ENCODE measurements at places on chromosomes 1 and 21.

DNA sequence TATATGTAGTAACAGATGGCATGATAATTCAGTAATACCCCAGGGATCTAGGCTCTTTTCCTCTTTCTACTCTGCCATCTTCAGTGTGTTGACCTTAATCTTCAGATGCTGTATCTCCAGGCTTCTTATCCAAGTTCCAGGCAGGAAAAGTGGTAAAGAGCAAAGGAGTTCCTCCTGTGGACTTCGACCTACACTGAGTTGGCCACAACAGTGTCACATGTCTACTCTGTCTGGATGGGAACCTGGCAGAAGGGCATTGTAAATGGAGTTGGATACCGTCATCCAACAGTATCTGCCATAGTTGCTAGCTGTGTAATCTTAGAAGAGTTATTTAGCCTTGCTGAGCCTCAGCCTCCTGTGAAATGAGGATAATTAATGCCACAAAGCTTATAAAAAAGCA lies 21.9 kb downstream of the IL23R start:
- DNase-seq = no peak

GRCh38 chr1:29237852-29238619 lies 1.7 kb downstream of the PTPRU start:
- no peak for DNase-seq

- DNase-seq = no peak
Measured at GRCh38 chr1:111653709-111654108, 34.1 kb downstream of the RAP1A start.

DNA sequence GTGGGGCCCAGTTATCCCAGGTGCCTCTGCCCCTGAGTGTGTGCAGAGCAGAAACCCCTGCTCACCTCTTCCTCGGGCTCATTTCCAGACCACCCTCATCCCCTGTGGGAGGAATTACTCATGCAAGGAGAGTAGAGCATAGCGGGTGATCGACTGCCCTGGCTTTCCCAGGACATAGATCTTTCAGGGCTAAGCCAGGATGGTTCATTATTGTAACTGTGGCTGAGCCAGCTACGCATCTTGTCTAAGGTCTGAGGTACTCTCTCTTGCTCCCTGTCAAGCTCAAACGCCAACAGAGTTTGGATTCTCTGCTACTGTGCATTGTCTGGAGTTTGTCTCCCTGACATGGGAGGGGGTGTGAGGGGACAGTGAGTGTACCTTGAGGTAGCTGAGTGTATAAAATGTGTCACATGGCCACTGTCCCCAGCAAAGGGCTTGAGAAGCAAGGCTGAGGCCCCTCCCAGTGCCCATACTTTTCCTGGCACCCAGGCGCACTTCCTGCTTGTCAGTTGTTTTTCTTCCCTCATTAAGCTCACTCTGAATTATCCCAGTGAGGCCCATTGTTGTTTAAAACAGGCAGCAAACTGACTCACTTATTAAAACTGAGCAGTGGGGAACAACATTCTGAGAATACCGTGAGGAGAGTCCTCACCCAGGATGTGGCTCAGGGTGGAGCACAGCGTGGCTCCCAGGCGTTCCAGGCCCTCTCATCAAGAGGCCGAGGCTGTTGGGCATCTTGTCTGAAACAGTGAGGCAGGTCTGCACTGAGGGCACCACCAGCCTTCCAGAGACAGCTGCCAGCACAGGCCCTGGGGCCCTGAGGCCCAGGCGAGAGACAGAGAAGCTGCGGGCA lies 92.9 kb downstream of the LAMC2 start:
- DNase-seq = no peak

GRCh38 chr21:44058652-44058964 lies 46.5 kb downstream of the TRAPPC10 start:
- DNase-seq = no peak

GRCh38 chr1:44677201-44677766 lies 2.8 kb downstream of the ARMH1 start:
- DNase-seq = no peak

- peak; percentile 54 for DNase-seq
Measured at GRCh38 chr1:29793101-29793546, 556.8 kb downstream of the PTPRU start.

DNA sequence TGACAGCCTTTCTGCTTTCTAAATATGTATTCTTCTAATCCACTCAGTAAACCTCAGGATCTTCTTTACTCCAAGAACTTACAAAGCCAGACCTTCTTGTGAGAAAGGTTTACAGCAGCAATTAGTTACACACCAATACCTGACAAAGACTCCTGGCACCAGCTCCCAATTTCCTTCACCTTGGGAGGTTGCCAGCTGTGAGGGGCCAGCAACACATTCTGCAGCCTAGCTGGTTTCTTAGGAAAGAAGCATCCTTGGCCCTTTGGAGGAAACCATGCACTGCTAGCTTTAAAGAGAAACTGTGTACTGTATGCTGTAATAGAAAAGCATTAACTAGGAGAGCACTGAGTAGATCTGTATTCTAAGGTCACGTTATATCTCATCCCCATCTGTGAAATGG lies 10.8 kb downstream of the FYB2 start:
- DNase-seq = no peak

DNA sequence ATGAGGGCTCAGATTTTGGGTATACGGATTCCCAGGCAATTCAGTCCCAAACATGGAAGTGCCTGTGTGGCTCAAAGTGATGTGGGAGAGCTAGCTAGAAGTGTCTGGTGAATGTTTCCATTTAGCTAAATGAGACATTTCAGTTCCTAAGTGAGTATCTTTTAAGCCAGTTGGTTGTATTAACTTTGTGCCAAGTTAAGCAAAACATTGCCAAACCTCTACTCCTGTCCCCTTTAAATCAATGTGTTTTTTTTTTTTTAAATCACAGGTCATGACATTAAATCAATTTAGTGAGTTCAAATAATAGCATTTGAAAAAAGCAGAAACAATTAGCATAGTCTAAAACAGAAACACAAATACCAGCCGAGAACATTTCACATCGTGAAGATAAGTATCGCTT lies 230.1 kb downstream of the ASTN1 start:
- no peak for DNase-seq

DNA sequence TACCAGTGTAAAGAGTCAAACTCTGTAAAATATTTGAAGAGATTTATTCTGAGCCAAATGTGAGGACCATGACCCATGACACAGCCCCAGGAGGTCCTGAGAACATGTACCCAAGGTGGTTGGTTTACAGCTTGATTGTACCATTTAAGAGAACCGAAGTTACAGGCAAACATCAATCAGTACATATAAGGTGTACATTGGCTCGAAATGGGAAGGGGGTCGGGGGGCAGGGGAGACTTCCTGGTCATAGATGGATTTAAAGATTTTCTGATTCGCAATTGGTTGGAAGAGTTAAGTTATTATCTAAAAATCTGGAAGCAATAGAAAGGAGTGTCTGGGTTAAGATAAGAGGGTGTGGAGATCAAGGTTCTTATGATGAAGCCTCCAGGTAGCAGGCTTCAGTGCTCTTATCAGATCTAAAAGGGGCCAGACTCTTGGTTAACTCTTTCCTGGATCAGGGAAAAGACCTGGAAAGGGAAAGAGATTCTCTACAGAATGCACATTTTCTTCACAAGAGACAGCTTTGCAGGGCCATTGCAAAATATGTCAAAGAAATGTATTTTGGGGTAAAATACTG lies 47.5 kb upstream of the NTPCR start:
- no peak for DNase-seq

- DNase-seq = no peak
Measured at GRCh38 chr1:17307946-17308345, at the start of gene PADI4. PADI4 (plus strand) TSS chr1:17308197; CDS start chr1:17308223, 26 bp downstream.

DNA sequence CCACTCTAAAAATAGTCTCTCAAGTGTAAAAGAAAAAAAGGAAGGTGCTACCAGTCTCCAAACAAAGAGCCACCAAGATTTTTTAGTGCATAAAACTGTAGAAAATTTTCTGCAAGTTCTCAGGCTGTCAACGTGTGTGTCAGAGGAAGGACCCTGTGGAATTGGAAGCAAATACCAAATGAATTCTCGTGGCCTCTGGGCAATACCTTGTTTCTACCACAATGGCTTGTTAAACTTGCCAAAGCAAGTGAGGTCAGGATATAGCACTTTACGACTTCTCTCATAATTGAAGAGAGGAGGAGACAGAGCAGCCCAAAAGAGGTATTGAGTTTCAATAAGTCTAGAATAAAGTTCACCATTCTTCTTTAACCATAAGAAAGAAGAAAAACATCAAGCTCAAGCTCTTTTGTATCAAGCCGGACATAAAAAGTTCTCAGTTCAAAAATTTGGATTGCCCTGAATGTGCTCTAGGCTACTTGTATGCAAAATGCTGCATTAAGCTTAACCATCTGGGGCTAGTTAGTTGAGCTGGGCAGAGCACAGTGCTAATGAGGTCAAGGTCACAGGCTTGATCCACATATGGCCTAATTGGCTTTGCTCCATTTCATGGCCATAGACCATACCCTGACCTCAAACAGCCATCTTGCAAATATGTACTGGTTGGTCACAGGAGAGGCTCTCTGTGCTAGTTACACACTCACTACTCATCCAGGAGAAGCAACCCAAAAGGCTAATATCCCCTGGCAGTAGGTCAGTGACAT lies 60.5 kb downstream of the TBX15 start:
- DNase-seq = no peak

DNA sequence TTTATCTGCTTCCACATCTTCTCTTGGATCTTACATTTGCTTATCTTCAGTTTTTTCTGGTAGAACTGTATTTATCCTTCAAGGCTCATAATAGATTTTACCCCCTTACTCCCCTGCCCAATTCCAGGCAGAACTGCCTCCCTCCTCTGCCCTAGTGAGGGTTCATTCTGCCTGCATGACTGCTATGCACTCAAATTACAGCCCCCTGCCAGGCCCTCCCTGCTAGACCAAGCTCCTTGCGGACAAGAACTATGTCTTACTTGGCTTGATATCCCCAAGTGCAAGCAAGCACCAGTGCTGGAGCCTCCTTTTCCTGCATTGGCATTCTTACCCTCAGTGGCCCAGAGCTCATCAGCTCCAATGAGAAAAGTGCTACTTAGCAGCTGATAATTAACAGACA lies 18.1 kb downstream of the MAPKAPK2 start:
- no peak for DNase-seq

DNA sequence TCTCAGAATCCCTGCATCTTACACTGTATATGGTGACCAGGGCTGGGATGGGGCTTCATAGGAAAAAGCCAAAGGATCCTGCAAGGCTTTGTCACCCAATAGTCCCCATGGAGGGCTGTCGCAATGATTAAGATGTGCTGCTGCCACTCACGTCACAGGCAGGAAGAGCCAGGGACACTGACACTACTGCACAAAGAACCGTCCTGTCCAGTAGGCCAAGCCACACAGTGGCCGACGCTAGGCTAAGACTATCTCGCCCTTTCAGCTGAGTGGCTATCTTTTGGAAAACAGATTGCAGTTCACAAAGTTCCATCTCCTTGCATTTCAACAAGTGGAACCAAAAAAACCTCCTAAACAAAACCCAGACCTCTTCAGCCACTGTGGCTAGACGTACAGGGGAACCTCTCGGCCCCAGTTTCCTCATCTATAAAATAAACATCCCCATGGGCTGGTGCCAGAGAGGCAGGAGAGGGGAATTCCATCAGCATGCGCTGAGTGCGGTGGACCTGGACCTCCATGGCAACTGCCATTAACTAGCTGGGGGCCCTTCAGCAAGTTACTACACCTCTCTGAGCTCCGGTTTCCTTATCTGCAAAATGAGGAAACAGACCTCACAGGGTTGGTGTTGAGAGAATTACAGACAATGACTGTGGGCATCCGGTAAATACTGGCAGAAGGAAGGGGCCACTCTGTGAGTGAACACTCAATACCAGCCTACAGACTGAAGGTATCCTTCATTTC lies 8.7 kb downstream of the CAPZB start:
- DNase-seq = no peak

DNA sequence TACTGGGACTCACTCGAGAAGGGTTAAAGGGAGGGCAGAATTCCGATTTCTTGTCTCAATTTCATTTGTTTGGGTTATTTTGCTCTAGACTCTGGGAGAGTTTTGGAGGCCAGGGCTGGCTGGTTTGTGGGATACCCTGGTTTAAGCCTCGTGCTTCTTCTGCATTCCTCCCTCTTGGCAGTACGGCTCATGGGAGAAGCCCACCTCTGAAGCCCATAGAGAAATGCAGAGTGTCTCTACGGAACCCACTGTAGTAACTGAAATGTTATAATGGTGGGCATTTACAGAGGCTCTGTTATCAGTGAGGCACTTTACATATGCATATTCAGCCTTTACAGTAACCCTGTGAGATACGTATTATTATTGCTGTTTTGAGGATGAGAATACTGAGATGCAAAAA lies 43.9 kb downstream of the ROR1 start:
- no peak for DNase-seq

DNA sequence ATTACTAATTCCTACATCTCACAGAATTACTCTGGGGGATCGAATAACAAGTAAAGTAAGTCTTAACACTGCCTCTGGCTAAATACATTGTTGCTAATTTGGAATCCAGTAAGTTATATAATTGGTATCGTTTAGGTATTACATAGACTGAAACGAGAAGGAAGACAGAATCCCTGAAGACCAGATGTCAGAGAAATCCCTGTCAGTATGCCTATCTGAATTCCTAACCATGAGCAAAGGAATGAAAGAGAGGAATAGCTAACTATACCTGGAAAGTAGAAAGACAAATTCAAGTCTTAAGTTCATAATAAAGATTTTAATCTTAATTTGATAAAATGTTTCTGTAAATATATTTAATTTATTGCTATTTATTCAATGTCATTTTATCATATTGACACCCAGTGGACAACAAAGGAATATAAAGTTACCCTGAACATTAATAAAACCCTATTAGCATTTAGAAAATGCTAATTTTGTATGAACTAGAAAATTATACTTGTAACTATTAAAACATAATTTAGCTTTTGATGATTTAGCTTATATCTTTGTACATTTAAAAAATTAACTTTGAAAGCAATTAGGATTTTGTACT lies 11.4 kb downstream of the DEPDC1 start:
- no peak for DNase-seq

DNA sequence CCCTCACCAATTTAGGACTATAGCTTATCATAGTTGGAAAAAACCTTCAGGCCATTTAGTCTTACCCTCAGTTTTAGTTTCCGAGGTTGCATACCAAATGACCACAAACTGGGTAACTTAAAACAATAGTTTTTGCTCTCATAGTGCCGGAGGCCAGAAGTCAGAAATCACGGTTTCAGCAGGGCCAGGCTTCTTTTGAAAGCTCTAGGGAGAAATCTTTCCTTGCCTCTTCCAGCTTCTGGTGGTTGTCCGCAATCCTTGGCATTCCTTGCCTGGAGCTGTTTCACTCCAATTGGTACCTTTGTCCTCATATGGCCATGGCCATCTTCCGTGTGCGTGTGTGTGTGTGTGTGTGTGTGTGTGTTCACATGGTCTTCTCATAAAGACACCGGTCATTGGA lies 12.4 kb upstream of the PLXNA2 start:
- no peak for DNase-seq

Measured in D721Med (cell line).